ENCODE measurements at places on chromosomes 3 and 15.

GRCh38 chr3:79886204-79886603, 118.4 kb upstream of the ROBO1 start:
- no peak for DNase-seq

DNA sequence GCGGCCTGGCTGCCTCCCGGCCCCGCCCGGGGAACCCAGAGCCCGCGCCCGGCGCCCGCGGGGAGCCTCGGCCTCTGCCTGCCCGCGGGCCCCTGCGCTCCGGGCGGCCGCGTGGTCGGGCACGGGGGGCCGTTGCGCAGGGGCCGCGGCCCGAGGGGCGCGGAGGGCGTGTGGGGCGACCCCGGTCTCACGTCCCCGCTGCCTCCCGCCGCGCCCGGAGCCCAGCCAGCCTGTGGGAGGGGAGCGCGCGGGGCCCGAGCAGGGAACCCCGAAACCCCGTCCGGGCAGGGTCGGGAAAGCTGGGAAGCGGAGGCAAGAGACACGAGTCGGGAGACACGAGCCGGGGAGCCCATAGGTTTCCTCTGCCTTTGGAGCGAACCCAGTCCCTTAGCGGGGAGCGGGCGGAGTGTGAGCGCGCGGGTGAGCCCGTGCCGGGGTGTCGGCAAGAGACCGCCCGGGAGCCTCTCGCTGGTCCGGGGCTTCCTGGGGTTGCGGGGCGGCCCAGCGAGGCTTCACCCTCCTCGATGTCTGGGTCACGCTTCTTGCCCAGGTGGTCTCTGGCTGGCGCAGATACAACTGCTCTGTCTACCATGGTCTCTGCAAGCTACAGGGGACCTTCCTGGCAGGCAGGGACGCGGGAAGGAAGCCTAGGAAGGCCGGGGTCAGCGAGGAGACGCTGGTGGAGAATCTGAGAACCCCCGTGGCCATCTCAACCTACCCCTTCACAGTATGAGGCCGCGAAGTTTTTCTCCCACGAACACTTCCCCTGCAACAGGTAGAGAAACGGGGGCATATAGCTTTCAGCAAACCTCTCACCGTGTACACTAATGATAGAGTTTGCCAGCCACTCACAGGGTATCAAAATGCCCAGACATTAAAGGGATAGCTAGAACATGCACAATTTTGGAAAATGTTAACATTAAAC, 586 bp downstream of the LRRK1 start:
- DNase-seq, result peak; percentile 27

GRCh38 chr15:39931615-39932014, 2.3 kb upstream of the EIF2AK4 start:
- no peak for DNase-seq

GRCh38 chr3:45546716-45547701, 47.5 kb upstream of the LIMD1 start:
- peak; percentile 29 for DNase-seq

DNA sequence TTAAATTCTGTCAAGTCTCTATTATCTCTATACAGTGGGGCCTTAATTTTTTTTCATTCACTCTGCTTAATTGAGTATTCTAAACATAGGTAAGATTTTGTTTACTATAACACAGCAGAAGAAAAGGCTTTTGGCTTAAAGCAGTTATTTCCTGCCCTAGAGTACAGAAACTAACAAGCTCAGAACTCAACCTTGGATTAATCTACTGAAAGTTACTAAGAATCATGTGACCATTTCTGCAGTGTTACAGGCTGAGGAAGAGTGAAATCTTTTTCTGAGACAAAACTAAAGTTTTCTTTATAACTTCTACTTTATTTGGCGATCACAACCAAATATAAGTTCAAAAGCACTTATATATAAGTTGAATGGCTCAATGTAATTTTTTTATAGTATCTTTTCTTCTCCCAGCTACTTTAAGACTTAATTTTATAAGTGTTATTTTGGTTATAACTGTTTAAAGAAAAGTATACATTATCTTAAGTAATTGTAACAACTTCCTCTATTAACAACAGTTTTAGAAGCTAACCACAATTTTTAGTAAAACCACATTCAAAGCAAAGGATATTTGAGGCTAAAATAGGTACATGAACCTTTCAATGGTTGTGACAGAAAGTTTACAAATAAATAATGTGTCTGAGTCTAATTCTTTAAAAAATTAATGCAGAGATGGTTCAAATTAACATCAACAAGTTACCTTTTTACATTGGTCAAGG, 240.6 kb upstream of the NAALADL2 start:
- DNase-seq, result no peak

- DNase-seq, result no peak
Observed at GRCh38 chr3:151379083-151379734, 5.3 kb downstream of the P2RY12 start.

- DNase-seq, result no peak
Observed at GRCh38 chr3:36696799-36697198, 67.6 kb downstream of the DCLK3 start.

DNA sequence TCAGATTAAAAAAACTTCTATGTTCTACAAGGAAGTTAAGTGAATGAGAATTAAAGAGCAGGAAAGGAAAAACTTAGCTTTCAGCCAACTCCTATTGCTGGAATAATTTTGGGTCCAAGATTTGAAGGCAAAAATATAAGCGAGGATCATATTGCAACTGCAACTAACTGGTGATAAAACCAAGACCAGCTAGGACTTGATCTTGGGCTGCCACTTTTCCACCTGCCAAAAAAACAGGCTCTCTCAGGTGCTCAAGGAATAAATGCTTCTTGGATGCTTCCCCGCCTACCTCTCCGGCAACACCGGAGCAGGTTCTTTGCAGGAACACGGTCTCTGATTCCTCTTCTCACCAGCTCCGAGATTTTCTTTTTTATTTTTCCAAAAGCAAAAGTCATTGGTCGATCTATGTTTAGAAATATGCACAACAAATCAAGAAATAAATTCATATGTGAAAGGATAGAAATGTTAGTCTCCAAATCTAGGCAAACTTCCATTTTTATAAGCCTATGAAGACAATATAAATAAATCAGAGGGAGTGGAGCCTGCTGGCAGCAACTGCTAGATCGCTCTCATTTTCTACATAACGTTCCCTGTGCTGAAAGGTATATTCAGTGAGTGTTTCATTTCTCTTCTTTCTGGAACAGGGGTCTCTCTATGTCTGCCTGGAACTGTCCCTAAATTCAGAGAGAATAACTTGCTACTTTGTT, 241.9 kb downstream of the NTRK3 start:
- DNase-seq, result no peak

GRCh38 chr3:25573386-25574171, 91.1 kb downstream of the TOP2B start:
- DNase-seq, result no peak

GRCh38 chr3:71723452-71724170, 1.6 kb downstream of the EIF4E3 start:
- DNase-seq, result peak; percentile 47

DNA sequence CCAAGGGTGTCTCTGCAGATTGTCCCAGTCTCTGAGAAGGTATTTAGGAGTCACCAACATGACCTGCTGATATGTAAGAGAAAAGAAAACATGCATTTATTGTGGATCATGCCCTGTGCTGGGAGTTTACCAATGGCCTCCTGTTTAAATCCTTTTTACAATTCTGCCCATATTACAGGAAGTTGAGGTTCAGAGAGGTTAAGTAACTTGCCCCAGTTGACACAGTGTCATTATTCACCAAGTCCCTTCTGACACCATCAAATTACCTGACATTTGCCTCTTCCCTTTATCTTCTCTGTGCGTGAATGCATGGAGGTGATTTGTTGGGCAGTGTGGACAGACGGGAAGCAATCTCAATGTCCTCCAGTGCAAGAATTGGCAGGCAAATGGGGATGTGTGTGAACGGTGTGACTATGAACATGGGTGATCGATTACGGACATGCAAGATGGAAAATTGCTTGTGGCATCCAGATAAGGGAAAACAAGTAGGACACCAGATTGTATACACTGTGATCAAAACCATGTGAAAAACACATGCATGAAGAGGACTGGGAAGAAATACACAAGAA, 27.3 kb downstream of the ZNF710 start:
- no peak for DNase-seq

DNA sequence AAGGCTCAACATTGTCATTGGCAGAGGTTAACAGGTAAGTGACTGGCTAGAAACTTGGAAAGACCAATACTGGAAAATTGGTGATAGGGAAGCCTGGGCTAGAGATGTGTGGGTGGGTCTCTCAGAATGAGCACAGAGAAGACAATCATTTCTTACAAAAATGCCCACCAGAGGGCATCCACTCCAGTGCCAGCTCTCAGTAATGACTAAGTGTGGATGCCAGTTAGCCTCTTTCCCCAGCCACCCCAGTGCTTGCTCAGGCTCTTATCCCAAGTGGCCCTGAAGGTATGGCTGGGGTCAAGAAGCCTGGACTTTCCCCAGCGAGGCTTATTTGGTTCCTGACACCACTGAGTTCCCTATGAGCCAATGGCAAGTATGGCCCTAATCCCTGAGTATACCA, 115.9 kb upstream of the ST8SIA2 start:
- no peak for DNase-seq

GRCh38 chr3:123084738-123085237, 18.0 kb downstream of the PDIA5 start:
- no peak for DNase-seq

- no peak for DNase-seq
Observed at GRCh38 chr3:19074257-19074900, 73.9 kb upstream of the KCNH8 start.

GRCh38 chr15:90840954-90841353, 27.4 kb upstream of the FURIN start:
- DNase-seq, result no peak

- no peak for DNase-seq
Observed at GRCh38 chr15:41336549-41336948, 3.9 kb downstream of the NUSAP1 start.

DNA sequence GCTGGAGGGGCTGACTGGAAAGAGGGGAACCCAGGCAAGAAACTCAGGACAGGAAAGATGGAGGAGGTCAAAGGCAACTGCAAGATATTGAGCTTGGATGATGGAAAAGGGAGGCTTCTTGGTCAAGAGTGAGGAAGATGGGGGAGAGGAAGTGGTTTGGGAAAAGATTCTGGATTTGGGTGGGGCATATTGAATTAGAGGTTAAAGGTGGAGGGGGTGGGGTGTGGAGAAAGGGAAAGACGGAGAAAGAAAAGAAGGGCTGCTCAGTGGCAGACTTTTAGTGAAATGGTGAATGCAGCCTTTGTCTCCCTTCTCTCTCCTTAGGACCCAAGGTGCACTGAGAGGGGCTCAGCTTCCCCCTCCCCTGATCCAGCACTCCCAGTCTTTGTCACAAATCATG, 655 bp upstream of the FAM3D start:
- no peak for DNase-seq

- no peak for DNase-seq
Observed at GRCh38 chr3:112459750-112460149, 39.5 kb downstream of the BTLA start.

- no peak for DNase-seq
Observed at GRCh38 chr3:20245781-20246180, 59.8 kb upstream of the SGO1 start.

DNA sequence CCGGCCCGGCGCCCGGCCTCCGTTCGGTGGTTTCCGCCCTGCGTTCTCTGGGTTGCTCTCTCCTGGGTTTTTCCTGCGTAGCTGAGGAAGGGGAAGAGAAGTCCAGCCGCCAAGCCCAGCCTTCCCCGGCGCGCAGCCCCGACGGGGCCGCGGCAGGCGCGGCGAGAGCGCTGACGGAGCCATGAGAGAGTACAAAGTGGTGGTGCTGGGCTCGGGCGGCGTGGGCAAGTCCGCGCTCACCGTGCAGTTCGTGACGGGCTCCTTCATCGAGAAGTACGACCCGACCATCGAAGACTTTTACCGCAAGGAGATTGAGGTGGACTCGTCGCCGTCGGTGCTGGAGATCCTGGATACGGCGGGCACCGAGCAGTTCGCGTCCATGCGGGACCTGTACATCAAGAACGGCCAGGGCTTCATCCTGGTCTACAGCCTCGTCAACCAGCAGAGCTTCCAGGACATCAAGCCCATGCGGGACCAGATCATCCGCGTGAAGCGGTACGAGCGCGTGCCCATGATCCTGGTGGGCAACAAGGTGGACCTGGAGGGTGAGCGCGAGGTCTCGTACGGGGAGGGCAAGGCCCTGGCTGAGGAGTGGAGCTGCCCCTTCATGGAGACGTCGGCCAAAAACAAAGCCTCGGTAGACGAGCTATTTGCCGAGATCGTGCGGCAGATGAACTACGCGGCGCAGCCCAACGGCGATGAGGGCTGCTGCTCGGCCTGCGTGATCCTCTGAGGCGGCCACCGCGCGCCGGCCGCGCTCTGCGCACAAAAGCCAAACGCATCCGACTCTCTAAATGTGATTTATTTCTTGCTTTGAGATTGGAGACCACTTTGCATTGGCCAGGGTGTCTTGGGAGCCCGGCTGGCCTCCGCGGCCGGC, 727 bp downstream of the RAP2B start:
- peak; percentile 60 for DNase-seq

- DNase-seq, result no peak
Observed at GRCh38 chr3:74287557-74287956, 326.9 kb downstream of the CNTN3 start.

- no peak for DNase-seq
Observed at GRCh38 chr15:85588677-85589076, 206.0 kb downstream of the KLHL25 start.

- no peak for DNase-seq
Observed at GRCh38 chr15:58440158-58440910, 8.5 kb downstream of the LIPC start.

DNA sequence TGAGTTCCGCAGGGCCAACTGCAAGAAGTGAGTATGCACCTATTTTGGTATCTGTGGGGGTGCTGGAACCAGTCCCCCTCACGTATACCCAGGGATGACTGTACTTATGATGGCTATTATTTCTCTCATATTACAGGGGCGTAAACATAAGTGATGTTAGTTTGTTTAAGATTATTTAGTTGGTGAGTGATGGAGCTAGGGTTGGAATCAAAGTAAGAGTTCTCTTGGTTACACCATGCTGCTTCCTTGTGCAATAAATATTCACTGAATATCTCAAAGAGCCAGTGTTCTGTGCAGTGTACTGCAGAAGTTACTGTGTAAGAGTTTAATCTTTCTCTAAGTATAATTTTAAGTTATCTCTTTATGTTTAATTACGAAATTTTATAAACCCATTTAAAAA, 12.8 kb upstream of the UTS2B start:
- DNase-seq, result no peak

DNA sequence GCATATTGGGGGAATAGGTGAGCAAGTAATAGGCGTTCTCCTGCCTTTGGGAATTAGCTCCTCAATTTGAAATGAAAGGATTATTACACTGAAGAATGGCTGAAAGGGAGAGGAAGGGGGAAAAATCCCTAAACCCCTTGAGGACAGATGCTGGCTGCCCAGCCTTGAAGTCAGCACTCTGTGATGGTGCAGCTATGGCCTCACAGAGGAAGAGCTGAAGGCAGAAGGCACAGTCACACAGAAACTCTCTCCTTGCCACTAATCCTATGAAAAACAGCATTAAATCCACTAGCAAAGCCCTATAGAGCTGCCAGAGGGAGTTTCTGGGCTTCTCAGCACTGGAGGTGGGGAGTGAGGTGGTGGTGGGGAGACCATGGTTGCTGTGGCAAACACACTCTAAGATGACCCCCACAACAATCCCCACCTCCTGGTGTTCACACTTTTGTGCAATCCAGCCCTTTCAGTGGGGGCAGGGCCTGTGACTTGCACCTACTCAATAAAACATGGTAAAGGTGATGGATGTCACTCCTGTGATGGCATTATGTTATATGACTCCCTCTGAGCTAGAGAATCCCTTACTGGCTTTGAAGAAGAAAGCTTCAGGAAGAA, 101.2 kb downstream of the RFTN1 start:
- no peak for DNase-seq

- no peak for DNase-seq
Observed at GRCh38 chr3:15801298-15801697, 3.5 kb upstream of the ANKRD28 start.

- no peak for DNase-seq
Observed at GRCh38 chr3:157868946-157869345, 237.3 kb downstream of the SHOX2 start.

GRCh38 chr3:48560648-48561018, 2.9 kb downstream of the UCN2 start:
- no peak for DNase-seq

All from stimulated activated naive CD8-positive, alpha-beta T cell treated with anti-CD3 and anti-CD28 coated beads, Interleukin-15, amount 100 ng/mL, for 72 hours (primary cell).